NCI-H526 (cell line): ENCODE measurements at places on chromosomes 5 and 9.

GRCh38 chr9:106704056-106704615, 158.8 kb upstream of the ZNF462 start:
- no peak for DNase-seq

DNA sequence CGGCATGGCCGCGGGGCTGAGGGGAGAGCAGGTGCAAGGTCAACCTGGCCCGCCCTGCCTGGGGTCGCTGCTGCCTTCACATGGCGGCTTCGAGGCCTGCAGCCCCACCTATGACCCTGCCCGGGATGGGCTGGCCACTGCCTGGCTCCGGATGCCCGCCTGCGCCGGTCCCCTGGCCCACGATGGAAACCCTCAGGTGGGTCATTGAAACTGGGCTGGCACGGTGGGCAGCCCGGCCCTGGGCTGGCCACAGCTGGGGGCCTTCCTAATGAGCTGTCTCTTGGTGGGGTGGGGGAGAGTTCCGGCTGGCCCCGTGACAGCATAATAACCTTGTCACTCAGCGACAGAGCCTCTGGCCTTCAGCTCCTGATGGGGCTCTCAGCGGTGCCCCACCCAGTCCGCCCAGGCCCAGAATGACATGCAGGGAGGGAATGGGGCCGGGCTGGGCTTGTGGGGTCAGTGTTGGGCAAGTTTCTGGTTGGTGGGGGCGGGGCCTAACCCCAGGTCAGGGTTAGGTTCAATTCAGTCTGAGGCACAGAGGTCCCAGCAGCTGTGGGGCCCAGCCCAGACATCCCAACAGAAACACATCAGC, at the start of gene CCDC187:
Gene CCDC187, minus strand, starts transcription at position 270 of the 592 bp plus-strand sequence. Its CDS starts 264 bp downstream, at position 6.
- DNase-seq = no peak

GRCh38 chr5:180130876-180131740, 59.5 kb upstream of the RNF130 start:
- DNase-seq = no peak

- DNase-seq = peak; percentile 90
Measured at GRCh38 chr5:36739751-36740221, 133.4 kb downstream of the SLC1A3 start.

DNA sequence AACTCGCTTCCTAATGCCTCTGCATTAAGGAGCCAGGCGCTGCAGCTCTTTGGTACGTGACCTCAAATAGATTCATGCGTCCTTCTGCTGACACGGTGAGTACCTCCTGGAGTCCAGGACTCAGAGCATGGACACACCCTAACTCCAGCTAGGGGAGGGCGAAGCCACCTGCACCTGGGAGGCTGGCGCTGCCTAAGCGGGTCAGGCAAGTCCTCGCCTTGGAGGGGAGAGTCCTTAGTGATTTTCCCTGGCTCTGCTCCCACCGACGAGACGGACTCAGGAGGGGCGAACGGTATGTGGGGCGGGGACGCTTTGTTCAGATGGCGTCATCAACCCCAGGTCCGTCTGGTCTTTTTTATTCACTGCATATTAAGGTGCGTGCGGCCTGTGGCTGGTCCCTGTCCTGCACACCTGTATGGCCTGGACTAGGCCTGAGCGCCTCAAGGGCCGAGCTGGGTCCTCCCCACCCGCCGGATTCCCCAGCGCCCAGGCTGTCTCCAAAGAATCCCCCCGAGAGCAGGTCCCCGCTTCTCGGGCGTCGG, 50.3 kb downstream of the NSUN2 start:
- DNase-seq = no peak

DNA sequence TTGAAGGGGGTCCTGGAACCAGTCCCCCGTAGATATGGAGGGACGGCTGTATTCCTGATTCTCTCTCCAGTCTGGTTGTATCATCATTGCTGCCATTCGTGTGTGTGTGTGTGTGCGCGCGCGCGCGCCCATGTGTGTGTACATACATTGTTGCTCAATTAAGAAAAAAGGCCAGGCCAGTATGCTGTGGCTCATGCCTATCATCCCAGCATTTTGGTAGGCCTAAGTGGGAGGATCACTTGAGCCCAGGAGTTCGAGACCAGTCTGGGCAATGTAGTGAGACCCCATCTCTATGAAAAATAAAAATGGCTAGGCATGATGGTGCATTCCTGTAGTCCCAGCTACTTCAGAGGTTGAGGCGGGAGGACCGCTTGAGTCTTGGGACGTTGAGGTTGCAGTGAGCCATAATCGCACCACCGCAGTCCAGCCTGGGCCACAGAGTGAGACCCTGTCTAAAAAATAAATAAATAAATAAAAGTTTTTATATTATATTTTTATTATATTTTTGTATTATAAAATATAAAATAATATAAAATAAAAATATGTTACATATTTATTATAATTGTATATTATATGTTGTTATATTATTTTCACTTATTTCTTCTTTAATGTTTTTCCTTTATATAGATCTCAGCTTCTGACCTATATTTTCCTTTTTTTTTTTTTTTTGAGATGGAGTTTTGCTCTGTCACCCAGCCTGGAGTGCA, 53.2 kb downstream of the SPIN1 start:
- no peak for DNase-seq

DNA sequence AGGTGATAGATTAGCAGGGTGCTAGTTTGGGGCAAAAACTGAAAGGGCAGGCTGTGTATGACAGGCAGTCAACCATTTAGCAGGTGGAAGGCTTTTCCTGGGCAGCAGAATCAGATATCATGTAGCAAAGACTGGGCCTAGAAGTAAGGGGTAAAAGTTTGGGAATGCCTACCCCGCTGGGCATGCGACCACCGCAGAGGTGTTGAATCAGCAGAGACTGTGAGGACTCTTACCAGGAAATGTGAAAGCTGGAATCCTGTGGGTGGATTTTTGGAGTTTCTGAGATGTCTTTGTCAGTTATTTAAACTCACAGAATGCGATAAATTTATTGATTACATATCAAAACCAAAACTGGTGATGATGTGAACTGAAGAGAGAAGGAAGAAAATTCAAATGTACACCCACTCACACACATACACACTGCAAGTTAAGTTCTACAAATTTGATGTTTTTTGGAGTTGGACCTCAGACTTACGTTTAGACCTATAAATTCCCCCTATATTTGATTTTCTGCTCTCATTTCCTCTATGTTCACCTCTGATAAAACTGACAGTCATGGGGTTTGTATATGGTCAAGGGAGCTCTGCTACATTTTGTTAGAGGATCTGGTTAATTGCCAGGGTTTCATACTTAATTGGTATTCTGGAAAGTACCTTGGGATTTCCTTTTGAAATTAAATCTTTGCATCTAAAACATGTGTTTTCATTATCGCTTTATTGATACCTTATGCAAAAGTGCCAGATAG, 333.6 kb downstream of the CSNK1G3 start:
- DNase-seq = no peak

DNA sequence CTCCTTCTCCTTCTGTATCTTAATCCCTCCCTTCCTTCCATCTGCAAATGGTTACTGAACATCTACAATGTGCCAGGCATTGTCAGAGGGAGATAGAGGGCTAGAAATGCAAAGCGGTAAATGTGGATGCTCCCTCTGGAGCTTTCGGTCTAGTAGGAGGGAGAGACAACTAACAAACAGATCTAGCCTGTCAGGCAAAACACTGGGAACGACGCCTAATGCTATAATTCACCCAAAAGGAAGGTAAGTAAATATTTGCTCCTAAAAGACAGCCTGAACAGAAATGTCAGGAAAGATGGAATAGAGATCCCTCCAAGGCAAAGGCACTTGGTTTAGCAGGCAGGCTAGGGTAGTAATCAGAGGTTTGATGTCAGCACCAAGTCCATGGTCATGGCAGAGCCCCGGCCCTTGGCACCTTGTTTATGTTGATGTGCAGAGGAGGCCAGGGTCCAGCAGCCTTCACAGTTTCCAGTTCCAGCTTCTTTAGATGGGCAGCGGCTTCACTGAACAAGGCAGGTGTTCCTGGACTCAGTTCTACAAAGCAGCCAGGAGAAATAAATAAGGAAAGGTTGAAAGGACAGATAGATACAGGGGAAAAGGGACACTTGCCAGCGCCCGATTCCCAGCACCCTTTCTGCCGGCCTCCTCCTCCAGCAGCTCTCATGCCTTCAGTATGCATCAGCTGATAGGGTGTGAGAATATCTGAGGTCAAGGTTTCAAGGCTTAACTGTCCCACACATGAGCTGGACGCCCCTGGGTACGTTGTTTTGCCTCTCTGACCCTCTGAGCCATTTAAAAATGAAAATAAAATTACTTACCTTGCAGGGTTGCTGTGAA, 46.5 kb upstream of the FRRS1L start:
- no peak for DNase-seq

- DNase-seq = no peak
Measured at GRCh38 chr5:159827861-159828260, 88.4 kb upstream of the ADRA1B start.

GRCh38 chr5:166493612-166494011, 1797.8 kb upstream of the WWC1 start:
- DNase-seq = no peak

- DNase-seq = no peak
Measured at GRCh38 chr9:19104515-19105282, 2.0 kb upstream of the HAUS6 start.

GRCh38 chr5:112183103-112183711, 235.9 kb downstream of the EPB41L4A start:
- DNase-seq = no peak

DNA sequence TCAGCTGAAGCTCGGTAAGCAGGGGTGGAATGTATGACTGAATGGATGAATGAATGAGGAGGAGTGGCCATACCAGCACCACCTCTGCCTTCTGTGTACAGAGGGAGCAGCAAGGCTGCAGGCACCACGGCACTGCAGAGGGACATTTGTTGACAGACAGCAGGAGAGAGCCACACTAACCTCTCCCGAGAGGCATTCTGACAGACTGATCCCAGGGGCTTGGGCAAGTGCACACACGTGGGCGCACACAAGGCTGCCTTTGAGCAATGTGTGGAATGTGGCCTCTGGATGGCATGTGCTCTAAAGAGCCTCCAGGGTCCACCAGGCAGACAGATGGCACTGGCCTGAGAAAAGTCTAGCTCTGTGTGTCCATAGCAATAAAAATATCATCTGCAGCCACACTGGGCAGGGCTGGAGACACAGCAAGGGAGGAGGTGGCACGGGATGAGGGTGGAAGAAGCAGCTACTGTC, 111.8 kb downstream of the ACTL7B start:
- no peak for DNase-seq

- no peak for DNase-seq
Measured at GRCh38 chr5:179413711-179414458, 68.6 kb upstream of the ADAMTS2 start.

- DNase-seq = peak; percentile 28
Measured at GRCh38 chr5:55601204-55601618, 66.4 kb upstream of the PLPP1 start.

GRCh38 chr9:10144355-10144754, 468.4 kb downstream of the PTPRD start:
- no peak for DNase-seq

DNA sequence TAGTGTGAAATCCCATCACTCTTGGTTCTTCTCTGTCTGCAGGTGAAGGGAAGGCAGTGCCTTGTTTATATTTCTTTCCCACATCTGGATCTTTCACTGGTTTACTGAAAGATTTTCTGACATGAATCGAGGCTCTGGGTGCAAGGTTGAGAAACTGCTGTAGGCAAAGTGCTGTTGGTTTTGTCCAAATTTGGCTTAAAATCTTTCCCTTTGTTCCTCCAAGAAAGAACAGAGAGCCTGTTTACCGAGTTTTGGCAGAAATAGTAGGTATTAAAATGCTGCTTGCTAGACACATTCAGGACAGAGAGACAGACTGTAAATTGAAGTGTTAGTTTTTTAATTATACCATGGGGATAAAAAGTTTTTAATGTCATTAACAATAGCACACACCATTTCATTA, 21.5 kb downstream of the SKP2 start:
- DNase-seq = no peak

DNA sequence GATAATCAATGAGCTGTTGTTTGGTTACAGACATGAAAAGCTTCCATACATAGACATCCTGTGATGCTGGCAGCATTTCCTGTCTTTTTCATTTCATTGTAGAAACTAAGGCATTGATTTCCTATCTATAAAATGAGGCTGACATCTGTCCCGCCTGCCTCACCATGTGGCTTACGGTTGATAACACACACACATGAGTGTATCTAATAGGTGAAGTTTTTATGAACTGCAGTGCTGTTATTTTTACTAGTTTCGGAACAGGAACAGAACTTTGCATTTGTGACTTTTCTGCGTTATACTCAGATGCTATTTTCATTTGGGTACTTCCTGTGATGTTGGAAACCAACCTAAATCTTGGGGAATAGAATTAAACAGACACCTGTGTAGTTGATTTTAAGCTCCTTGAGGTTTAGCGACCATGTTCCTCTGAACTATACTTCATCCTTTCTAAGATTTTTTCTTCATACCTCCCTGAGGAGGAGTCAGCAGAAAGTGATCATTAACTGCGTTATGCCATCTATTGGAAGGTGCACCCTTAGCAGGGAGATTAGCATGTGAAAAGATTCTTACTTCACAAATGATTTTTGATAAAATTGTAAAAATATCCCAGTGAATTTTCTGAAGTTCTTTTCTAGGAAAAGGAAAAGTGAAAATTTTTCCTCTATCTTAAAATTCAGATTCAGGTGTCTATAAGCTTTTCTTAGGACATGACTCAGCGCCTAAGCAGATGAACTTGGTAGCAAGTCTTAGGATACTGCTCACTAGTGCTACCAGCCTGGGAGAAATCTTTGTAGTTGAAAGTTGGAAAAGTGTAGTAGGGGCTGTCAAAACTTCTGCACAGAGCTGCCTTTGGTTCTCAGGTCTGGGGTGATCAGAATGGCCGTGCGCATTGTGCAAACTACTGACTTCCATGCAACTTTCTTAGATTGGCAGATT, 134.5 kb downstream of the TRIO start:
- DNase-seq = no peak

DNA sequence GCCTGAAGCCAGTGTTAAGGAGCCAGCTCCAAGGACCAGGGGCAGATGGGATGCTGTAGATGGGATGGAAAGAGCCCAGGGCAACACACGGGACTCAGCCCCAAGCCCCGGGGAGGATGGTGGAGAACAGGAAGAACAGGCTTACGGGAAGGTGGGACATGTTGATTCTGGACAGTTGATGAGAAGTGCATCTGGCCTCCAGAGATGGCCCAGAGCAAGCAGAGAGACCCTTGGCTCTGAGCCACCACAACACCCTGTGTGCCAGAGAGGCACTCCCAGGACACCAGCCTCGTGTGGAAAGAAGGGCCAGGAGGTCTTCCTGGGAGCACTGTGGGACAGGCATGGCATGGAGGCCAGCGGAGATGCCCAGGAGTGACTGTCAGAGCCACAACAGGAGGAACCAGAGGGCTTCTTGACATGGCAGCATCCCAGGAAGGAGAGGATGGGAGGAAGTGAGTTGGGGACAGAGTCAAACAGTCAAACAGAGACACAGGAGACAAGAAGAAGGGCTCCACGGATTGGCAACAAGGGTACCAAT, 156.3 kb upstream of the MVB12B start:
- DNase-seq = no peak
